Activated CD8-positive, alpha-beta memory T cell treated with anti-CD3 and anti-CD28 coated beads for 1 hour (primary cell): ENCODE measurements at places on chromosomes 3 and 15.

DNA sequence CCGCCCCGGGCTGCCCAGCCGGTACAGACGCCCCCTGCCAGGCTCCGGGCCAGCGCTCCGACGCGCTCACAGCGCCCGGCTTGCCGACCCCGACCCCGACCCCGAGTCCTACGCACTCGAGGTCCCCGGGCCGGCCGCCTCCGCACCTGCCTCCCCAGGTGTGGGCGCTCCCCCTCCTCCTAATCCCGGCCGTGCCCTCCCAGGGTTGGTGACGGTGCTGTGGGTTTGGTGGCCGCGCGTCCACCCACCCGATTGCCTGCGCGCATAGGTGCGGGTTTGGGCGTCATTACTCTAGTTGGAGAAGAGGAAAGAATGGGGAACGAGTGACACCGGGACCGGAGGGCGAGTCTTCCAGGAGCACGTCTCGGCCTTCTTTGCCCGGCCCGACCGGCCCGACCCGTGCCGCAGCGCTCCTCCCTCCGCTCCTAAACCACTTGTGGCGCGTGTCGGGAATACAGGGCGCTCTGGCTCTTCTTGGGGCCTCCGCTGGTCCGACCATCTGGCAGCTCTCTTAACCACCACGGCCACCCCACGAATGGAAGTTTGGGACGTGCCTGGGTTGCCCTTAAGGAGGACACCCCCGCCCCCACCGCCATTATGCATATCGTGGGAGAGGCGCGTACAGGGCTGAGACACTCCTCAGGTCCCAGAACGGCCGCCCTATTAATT, 810 bp upstream of the THRB start:
- no peak for DNase-seq

GRCh38 chr3:196016485-196016884, 65.4 kb downstream of the TFRC start:
- DNase-seq: no peak

DNA sequence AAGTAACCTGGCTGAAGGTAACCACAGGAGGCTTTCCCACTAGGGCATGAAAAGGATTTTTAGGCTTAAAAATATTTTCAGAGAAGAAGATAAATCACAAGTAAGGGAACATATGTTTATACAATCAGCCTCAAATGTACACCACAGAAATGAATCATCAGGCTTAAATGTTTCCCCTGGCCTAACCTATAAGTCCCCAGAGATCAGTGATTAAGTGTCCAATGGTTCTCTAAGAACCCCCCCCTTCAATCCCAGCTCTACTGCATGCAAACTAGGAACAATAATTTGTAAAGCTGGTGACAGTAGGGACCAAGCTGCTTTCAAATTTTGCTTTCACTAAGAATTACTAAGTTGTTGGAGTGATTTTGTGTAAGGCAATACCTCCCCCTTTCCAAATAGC, 431.6 kb upstream of the LMCD1 start:
- no peak for DNase-seq

- no peak for DNase-seq
These were observed 30.7 kb upstream of the ANPEP start for GRCh38 chr15:89845305-89845893.

DNA sequence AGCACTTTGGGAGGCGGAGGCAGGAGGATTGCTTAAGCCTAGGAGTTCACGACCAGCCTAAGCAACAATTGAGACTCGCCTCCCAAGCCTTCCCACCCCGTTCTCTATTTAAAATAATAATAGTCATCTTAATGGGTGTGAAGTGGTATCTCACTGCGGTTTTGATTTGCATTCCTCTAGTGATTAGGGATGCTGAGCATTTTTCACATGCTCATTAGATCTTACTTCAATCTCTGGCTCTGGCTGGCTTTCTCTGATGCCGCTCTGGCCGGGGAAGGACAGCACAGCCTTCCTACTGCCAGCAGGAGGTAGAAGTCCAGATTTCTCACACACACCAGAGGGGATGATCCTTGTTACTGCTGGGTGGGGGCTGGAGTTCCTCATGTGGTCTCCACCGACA, 7.4 kb upstream of the EIF4A2 start:
- DNase-seq: no peak

DNA sequence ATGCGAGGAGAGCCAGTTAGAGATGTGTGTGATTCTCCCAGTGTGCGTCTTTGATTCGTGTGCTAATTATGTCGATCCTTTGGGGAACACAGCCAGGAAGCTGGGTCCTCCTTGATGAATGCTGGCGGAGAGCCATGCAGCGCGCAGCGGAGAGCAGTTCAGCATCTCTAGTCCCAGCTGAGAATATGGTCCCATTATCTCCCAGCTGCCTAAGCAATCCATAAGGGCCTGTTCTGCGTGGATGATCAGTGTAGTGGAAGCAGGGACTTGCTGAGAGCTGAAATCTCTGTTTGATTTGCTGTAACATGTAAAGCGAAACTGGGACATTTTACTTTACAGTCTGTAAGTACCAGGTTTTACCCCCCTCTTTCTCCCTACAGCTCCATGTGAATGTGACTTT, 412.7 kb downstream of the CNTN4 start:
- DNase-seq: no peak

DNA sequence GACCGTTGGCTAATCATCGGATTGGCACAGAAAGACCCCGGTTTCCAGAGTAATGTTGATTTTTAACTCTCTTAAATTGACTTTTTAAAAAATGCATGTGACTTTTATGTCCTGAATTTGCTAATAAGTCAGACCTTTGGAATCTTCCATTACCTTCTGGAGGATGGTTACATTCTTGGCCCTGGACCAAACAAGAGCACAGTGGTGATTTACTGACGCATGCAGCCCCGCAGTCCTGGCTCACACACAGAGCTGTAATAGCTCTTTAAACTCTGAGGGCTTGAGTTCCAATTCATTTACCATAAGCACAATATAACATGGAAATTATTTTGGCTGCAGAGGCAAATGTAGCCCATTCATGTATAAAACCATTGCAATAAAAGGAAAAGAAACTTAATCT, 25.1 kb downstream of the SOX14 start:
- DNase-seq: no peak

DNA sequence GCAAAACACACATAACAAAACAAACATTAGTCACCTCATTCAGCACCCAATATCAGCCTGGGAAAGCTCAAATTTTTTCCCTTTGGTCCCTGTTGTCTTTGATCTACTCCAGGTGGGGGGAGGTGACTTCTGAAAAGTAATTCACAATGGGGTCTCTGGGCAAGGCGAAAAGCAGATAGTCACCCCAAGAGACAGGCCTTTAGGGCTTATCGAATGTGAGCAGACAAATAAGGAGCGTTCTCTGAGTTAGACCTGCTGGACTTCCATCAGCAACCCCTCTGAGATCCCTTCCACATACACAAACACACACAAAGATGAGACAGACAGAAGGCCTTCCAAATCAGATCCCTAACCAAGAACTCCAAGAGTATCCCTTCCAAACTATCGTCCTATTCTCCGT, 171.0 kb upstream of the SMAD3 start:
- no peak for DNase-seq

DNA sequence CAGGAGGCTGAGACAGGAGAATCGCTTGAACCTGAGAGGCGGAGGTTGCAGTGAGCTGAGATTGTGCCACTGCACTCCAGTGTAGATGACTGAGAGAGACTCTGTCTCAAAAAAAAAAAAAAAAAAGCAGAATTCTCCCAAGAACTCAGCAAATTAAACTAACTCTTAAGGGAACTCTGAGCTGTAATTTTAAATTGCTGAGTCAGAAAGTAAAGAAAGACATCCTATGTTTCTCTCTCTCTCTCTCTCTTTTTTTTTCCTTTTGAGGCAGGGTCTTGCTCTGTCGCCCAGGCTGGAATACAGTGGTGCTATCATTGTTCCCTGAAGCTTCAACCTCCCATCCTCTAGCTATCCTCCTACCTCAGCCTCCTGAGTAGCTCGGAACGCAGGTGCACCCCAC, 20.0 kb upstream of the PHC3 start:
- no peak for DNase-seq

DNA sequence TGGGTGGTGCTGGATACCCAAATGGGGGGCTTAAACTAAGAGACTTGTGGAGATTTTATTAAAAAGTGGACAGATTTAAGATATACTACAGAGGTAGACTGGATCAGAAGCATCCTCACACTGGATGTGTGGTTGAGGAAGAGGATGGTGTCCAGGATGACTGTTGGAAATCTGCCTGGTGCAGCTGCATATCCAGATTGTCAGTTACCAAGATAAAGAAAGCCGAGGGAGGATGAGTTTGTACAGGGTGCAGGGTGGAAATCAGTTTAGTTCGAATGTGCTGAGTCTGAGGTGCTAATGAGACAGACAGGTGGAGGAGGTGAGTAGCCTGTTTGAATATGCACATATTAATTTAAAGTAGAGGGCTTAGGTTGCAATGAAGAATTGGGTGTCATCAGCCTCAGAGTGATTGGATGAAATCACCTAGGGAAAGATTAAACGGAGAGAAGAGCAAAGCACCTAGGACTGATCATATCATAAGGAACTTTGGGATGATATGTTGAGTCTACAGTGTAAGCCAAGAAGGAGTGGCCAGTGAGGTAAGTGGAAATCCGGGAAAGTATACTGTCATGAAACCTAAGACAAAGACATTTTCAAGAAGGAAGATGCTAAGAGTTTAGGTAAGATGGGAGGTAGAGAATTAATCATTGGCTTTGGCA, 74.1 kb upstream of the GOLGA8B start:
- no peak for DNase-seq

DNA sequence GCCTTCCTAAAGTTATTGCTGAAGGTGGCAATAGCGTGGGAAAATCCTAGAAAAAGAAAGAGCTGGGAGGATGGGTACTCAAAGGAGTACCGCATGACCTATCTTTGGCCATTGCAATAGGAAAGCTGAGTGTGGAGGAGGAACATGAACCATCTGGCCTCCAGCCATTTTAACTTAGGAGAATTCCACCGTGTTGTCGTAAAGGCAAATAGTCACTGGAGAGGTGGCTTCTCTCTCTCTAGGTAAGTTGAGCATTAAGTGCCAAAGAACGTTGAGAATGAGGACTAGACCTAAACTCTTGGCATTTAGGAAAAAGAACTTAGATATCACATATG, 16.1 kb upstream of the CMTM7 start:
- DNase-seq: no peak

GRCh38 chr3:52216585-52217408, 8.6 kb downstream of the TLR9 start:
- peak; percentile 54 for DNase-seq

DNA sequence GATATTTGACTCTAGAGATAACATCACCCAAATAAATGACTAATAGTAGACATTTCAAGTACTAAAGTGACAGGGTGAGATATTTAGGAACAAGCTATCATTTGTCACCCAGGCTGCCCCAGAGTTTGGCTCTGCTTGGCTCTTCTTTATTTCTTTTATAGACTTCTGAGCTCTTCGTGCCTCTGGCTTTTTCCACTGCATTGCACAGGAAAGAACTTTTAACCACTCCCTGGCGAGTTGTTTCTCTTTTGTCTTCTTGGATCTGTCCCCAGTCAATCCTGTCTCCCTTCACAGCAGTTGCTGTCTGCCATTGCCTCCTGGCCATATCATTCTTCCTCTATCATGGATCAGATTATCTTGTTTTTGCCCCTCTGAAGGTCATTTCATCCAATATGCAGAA, 339.2 kb upstream of the DCBLD2 start:
- no peak for DNase-seq

- DNase-seq: no peak
These were observed 7.5 kb downstream of the CHL1 start for GRCh38 chr3:204102-204501.

DNA sequence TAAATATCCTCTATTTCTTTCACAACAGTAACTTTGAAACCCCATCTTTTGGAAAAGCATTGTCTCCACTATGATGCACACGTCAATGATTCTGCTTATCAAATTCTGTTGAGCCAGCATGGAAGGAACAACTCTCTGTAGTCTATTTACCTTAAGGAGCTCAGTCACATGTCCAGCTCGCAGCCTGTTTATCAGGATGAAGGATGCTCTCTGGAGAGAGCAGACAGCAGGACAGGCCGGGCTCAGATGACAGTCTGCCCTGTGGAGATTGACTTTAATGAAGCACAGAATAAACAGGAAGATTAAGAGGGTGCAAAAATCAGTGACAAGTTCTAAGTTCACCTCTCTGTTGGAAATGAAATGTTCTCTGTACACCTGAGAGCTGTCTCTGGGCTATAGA, 30.6 kb upstream of the MNS1 start:
- DNase-seq: no peak

- no peak for DNase-seq
These were observed 11.8 kb downstream of the XXYLT1 start for GRCh38 chr3:195259154-195259474.

- DNase-seq: no peak
These were observed 90.8 kb downstream of the SLCO3A1 start for GRCh38 chr15:91944331-91944730.

- no peak for DNase-seq
These were observed 24.3 kb upstream of the GADL1 start for GRCh38 chr3:30918761-30919160.

- no peak for DNase-seq
These were observed 59.1 kb upstream of the PYDC2 start for GRCh38 chr3:191401775-191402357.

DNA sequence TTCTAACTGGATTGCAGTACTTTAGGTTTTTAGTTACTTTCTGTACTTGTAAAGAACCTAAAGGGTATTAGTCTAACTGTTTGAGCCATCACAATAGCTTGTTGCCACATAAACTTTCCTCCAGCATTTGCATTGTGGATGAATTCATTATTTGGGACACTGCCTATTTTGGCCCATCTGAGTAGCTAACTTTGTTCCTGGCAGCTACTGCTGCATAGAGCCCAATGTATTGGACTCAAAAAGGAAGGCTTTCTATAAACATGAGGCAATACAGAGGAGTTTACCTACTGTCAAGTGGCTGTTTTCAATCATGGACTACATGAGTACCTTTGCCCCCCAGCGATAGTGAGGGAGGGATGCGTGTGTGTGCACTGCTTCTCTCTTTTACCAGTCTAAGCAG, 1.9 kb downstream of the ROBO2 start:
- DNase-seq: no peak

DNA sequence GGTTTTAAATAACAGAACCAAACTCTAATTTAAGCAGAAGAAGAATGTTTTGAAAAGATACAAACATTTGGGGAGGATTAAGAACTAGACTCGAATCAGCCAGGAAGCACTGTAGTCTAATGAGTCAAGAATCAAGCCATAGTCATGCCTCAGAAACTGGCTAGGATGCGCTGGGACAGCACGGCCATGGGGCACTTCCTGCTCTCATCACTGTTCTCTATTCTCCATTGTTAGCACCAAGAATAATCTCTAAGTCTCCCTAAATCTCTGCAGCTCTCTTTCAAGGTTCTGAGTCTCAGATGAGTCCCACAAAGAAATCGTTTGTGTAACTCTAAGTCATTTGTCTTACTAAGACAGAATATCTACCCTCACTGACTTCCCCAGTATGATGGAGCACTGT, 399.0 kb upstream of the KCNMB2 start:
- no peak for DNase-seq

- DNase-seq: no peak
These were observed 129.2 kb upstream of the IL12A start for GRCh38 chr3:159859424-159859823.
